ENCODE measurements at places on chromosomes 6 and 20. TPM values are rescaled to one million over a fixed set of nuclear protein-coding genes. Genes with fewer than 3 reads are reported as not detected.

- DNase-seq = peak; percentile 45
Measured at GRCh38 chr6:14305131-14305530, 187.6 kb downstream of the CD83 start.

The TOX2 gene
- 17.5 TPM for total RNA-seq

DNA sequence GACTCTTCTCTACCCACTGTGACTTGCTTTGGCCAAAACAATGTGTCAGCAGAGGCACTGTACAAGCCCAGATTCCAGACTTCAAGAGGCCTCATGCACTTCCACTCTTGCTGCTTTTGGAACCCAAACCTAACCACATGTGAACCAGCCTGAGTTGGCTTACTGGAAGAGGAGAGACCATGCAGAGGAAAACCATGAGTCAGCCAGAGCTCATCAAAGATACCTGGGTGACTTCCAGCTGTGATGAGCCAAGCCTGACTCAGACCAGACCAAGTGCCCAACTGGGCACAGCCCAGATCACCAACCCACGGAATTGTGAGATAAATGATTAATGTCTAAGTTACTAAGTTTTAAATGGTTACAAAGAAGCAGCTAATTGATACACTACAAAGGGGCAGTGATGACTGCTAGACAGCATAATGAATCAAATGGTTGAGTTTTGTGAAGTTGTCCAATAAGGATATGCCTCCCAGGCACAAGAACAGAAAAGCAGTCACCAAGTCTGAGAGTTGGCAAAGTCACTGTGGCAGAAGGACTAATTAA is 16.2 kb upstream of the BEND6 start:
- DNase-seq = peak; percentile 11

- no peak for DNase-seq
Measured at GRCh38 chr6:57017841-57018240, 28.7 kb upstream of the KIAA1586 start.

DNA sequence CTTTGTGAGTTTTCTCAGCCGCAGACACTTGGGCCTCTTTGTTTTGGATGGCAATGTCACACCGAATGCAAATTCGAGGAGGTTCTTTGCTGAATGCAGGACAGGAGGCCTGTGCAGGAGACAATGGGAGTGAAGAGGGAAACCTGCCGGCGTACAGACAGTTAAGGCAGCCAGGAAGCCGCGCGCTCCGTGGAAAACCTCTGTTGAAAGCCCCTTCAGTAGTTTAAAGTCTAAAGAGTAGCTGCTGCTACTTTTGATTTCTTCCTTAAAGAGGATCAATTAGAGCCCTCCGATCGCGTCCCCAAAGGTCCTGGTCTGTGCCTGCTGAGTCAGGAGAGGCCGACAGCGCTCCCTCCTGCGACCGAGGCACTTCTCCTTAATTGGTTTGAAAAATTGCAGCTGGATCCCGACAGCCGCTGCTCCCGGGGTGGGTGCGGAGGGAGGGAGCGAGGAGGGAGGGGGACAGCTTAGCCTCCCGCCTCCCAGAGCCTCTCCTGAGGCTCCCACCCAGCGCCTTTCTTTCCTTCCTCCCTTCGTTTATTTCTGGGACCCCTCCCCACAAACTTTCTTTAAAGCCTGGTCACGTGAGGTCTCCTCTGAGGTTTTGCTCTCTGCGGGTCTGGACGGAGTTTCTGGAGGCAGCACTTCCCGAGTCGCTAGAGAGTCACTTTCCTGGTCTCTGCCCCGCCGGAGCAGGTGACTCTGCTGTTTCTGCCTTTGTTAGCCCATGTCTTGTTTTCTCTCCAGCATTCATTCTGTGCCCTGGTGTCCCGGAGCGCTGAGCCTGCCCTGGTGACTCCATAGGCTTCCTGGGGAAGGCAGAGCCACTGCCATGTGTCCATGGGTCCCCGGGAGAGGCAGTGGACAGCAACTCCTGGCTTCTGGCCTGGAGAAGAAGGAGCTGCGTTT is 22.3 kb upstream of the RPP40 start:
- DNase-seq = no peak

DNA sequence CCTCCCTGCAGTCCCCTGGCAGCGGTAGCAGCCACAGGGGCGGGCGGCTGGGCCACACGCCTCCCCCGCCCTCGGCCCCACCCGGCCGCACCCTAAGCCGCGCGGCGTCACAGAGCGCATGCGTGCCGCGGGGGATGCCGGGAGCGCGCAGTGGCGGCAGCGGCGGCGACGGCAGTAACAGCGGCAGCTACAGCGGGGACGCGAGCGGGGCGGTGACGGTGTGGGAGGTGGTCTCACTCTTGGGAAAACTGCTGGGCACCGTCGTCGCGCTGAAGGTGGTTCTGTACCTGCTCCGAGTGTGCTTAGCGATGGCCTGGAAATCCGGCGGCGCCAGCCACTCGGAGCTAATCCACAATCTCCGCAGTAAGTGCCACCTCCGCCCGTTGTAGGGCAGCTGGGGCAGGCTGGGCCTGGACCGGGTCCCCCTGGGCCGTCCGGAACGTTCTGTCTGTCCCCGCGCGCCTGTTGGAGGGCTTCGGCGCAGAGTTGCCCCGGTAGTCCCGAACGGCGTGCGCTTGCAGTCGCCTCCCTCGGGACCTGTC is at the start of gene PCMT1:
TSS of gene PCMT1 (plus strand) at position 148 of the 542 bp plus-strand sequence. CDS start at position 309, 161 bp downstream.
- peak; percentile 92 for DNase-seq

The CALHM5 gene
- not detected for total RNA-seq

The MYT1 gene
- total RNA-seq = 0.12 TPM

- DNase-seq = no peak
Measured at GRCh38 chr20:62633598-62634329, 8.5 kb upstream of the SLCO4A1 start.

The KCNQ2 gene
- total RNA-seq = 0.65 TPM

DNA sequence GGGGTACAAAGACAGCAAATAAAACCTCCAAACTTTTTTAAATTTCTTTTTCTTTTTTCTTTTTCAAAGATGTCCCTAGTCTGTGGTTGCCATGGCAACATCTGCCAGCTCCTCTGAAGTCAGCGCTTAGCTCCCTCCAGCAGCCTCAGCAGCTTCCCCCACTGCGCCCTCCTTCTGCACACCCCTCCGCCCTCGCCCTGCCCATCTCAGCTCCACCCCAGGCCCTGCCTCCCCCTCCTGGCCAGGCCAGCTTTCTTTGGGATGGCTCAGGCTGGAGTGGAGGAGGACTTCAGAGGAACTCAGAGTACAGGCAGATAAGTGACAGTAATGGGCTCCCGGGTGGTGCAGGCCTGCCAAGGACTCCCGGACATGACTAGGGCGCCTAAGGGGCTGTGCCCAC is 104.6 kb downstream of the LRFN2 start:
- DNase-seq = no peak

GRCh38 chr20:53020376-53020775 is 48.2 kb downstream of the TSHZ2 start:
- no peak for DNase-seq

DNA sequence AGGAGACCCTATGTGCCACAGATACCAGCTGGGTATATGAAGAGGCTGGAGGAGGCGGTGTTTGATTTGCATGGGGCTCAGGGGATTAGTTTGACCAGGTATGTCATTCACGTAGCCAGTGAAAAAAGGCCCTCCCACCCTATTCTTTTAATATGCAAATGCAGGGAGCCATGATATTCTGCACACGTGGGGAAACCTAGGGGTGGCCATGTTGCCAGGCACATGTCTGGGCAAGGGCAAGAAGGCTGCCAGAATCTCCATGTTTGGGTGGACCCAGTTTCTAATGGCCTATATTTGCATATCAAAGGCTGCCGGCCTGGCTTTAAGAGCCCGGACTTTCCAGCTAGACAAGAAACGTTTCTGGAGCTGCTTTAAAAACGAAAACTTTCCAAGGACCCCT is 60.4 kb downstream of the SOX4 start:
- no peak for DNase-seq

The SLC4A11 gene
- 1.9 TPM for total RNA-seq

Measured in activated T-cell treated with anti-CD3 and anti-CD28 coated beads, Interleukin-2, amount 50 U/mL, for 72 hours (primary cell).